OCI-M1 (cell line): ENCODE measurements at places on chromosomes 7 and 10.

DNA sequence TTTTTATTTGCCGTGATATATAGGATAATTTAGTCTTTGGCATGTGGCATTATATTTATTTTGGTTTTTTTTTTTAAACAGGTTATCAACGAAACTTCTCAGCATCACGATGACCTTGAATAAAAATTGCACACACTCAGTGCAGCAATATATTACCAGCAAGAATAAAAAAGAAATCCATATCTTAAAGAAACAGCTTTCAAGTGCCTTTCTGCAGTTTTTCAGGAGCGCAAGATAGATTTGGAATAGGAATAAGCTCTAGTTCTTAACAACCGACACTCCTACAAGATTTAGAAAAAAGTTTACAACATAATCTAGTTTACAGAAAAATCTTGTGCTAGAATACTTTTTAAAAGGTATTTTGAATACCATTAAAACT, 9.1 kb downstream of the VIM start:
- DNase-seq, result no peak

DNA sequence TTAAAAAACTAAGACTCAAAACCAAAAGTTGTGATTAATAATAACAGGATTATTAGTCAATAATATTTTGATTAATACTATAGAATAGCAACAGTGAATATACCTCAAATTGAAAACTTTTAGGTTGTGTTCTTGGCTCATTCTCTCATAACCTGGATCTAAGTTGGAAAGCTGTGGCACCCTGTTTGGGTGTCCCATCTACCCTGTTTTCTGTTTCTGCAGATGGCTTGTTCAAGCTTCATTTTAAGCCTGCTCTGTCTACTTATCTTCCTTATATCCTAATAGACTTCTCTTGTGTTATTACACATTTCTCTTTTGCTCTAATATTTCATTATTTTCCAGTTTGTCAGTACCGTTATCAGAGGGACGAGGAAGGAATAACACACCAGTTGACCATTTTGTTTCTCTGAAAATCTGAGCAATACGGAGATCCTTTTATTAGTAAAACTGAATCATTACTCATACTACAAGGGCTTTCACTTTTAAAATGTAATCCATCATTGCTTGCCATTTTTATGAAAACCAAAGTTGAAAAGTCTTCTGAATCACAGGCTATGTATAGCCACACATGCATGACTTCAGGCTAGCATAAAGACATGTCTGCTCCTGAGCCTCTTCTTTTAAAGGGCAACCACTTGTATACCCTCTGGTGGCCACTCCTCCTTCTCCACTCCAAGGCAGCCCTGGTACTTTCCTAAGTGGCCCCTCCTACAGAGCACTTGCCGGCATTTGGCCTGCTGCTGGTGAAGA, 22.3 kb downstream of the COX15 start:
- peak; percentile 69 for DNase-seq

GRCh38 chr7:66359656-66360211, 154.6 kb downstream of the TPST1 start:
- DNase-seq, result no peak

- DNase-seq, result no peak
Observed at GRCh38 chr10:78028438-78029268, 662 bp downstream of the POLR3A start.

- DNase-seq, result no peak
Observed at GRCh38 chr7:27185854-27186667, 1.0 kb upstream of the HOXA11 start.

GRCh38 chr10:23414658-23415057, 24.2 kb upstream of the OTUD1 start:
- no peak for DNase-seq

- no peak for DNase-seq
Observed at GRCh38 chr7:105705427-105705826, 124.1 kb upstream of the EFCAB10 start.

DNA sequence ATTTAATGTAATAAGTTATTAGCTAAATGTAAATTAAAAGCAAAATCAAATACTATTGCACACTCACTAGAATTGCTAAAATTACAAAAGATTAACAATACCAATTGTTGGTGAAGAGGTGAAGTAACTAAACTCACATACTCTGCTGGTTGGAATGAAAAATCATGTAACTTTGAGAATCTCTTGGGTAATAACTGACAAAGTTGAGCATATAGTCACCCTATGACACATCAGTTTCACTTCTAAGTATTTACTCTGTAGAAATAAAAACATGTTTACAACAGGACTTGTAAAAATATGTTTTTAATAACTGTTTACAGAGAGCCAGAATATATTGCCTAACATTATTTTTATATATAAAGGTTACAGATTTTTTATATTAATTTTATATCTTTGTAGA, 33.6 kb downstream of the CNTNAP2 start:
- peak; percentile 1 for DNase-seq

- peak; percentile 93 for DNase-seq
Observed at GRCh38 chr10:63866075-63866746, 345.0 kb downstream of the REEP3 start.

DNA sequence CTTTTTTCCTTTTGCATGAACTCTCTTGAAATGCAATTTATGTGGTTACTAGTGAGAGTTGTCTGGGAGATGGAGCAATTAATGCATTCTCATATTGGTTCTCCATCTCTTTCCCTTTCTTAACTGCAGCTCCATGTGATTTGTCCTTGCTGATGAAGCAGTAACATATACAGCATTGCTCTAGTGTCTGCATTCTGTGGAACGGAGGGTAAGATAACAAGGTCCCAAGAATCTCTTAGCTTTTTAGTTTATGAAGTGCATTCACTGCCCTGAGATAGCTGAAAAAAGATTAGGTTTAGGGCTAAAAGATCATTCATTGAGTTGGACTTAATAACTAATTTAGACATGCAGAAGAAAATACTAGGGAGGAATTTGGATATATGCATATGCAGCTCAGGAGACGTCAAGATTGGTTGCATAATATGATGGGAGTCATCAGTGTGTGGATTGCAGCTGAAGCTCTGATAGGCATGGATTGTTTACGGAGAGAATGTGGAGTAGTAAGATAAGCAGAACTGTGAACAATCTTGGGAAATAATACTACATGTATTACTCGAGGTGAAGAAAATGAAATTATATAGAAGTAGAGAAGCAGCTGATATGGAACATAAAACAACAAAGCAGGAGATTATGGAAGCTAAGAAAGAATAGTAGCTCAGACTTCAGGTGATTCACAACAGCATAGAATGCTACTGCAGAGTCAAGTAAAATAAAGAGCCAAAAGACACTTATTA, 404.7 kb downstream of the ARL4A start:
- peak; percentile 33 for DNase-seq

GRCh38 chr10:58827381-58827780, 314.7 kb downstream of the BICC1 start:
- no peak for DNase-seq

DNA sequence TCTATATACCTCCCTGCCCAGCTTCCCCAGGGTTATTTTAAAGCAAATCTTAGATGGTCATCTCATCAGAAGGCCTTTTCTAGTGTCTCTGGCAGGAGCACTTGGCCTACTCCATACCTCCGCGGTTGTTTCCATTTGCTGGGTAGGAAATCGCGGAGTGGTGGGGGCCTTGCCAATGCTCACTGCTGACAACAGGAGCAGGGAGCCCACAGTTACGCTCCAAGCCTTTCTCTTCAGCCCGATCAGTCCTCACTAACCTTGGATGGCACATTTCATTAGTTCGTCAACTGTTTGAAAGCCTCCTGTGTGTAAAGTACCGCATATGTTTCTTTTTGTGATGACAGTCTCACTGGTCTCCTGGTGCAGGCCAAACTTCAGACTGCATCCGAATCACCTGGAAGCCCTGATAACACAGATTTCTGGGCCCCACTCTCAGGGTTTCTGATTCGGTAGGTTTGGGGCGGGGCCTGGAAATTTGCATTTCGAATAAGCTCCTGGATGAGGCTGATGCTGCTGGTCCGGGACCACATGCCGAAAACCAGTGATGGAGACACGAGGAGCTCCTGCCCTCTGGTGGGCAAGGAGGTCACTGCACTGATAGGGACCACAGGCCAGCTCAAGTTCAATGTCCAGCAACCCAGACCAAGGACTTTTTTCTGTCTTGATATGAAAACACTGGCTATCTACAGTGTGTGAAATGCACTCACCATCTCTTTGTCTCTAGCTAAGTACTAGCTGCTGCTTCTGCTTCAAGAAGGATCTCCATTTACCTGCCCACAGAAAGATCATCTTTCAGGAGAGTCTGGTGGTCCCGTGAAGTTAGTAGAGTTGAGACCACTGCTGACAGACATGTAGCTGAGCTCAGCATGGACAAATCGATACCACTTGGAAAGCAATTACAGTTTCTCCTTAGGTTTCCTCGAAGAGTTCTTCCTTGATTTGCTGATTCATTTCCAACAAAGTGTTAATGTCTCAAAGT, 14.0 kb downstream of the LRGUK start:
- peak; percentile 66 for DNase-seq

DNA sequence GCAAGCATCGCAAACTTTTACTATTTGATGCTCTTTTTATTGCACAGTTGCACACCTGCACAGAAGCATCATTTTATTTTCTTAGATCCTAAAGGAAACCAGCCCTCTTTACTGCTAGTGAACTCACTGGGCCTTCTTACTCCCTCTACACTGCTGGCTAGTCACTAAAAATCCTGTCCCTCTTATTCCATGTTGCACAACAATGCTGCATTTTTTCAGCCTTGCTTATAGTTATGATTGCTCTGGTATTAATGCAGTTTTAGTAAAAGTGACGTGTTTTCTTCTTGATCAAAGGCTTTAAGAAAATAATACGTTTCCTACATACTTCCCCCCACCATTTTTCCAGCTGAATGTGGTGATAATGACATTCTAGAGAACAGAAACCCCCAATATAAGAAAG, 132.9 kb upstream of the FAM3C start:
- DNase-seq, result no peak

GRCh38 chr7:122136639-122137245, 7.3 kb downstream of the AASS start:
- peak; percentile 61 for DNase-seq

DNA sequence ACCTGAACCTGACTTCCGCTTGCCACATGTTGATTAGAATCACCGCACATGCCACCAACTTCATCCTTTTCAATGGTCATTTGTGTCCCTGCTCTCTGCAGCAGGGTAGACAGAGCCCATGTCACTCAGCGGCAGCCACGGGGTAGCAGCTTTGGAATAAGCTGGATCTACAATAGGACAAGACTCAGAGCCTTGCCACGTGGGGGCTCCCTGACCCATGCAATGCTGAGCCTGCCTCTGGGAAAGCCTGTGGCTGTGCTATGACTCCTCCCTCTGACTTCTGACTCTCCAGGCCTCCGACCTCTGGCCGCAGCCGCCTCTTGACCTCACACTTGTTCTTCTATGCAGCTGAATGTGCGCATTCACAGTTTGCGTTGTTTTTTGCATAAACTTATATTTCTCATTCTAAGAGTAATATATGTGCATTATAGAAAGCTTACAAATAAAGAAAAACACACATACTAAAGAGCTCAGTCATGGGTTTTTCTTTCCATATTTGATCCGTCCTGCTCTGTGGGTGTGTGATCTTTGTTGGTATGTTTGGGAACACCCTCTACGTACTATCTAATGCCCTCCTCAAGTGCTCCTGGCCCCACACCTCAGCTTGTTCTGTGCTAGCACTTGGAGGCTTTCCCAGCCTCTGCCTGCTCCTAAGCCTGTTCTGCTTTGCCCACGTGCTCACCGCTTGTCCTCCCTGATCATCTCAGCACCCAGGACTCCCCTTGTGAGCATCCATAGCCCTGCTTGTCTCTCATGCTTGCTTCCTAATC, 198.0 kb upstream of the MKI67 start:
- DNase-seq, result peak; percentile 2
